Inflammatory macrophage (primary cell): ENCODE measurements at places on chromosomes 6 and 20.

DNA sequence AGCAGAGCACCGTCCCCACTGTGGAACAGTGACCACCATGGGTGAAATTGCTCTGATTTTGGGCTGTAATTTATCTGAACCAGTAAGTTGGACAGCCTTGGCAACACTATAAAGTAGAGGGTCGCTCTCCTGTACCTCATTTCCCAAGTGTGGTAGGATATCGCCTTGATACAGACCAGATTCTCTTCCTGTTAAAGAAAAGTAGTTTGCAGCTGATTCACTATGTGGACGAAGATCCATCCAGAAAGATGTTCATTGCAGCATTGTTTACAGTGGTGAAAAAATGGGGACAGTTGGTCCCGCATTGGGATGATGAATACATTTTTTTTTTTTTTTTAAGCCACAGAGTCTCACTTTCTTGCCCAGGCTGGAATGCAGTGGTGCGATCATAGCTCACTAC lies 74.3 kb downstream of the SLX4IP start:
- no peak for DNase-seq

GRCh38 chr20:24049081-24049480 lies 60.5 kb upstream of the GGTLC1 start:
- no peak for DNase-seq

- no peak for DNase-seq
Observed at GRCh38 chr6:43193929-43194328, 11.9 kb downstream of the CUL9 start.

DNA sequence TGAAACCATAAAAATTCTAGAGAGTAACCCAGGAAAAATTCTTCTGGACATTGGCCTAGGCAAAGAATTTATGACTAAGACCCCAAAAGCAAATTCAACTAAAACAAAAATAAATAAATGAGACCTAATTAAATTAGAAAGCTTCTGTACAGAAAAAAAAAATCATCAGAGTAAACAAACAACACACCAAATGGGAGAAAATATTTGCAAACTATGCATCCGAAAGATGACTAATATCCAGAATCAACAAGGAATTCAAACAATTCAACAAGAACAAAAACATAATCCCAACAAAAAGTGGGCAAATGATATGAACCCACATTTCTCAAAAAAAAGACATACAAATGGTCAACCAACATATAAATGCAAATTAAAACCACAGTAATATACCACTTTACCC lies 242.6 kb upstream of the CDYL start:
- DNase-seq = no peak
